ENCODE measurements at places on chromosomes 7 and 10.

DNA sequence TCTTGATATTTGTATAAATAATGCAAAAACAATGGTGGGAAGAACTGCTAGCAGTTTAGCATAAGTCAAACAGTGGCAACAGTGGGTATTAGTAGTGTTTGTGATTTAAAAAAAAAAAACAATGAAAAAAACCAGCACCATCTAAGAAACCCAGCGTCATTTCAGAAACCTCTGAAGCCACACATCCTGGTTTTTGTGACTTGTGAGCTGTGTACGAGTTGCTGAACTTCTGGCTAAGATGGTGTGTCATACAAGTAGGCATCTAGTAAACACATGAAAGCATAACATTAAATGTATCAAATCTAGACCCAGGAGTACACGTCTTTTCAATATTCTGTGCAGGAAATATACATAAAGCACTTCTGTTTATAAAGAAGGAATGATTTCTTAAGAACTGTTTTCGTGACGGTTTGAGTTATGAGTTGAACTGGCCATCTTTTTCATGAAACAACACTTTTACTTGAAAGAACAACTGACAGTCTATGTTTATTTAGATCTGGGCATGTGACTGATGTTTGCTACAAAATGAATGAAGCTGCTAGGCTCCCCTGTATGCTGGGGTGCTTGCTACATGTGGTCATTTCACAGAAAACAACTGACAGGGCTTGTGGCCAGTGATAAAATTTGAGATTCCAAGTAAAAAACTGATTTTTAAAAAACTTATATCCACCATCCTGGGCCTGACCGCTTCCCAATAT lies 143.5 kb downstream of the PIP4K2A start:
- no peak for DNase-seq

GRCh38 chr7:136023134-136023869 lies 46.1 kb upstream of the MTPN start:
- no peak for DNase-seq

GRCh38 chr10:131750171-131750895 lies 150.5 kb upstream of the PPP2R2D start:
- no peak for DNase-seq

DNA sequence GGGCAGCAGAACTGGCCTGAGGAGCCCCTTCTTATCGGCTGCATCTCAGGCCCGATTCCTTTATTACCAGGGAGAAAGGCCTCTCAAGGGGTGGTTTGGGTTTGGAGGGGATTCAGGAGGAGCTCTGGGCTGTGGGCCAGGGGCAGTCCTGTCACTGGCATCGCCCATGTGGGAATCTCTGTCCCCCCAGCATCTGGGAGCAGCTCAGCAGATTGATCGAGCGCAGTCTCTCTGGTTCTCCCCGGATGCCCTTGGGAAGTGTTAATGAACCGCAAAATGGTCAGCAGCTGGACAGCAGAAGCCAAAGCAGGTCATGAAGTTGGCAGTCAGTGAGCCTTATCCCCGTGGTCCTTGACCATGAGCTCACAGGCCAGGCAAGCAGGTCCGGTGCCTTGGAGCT lies 104.4 kb upstream of the ANLN start:
- no peak for DNase-seq

DNA sequence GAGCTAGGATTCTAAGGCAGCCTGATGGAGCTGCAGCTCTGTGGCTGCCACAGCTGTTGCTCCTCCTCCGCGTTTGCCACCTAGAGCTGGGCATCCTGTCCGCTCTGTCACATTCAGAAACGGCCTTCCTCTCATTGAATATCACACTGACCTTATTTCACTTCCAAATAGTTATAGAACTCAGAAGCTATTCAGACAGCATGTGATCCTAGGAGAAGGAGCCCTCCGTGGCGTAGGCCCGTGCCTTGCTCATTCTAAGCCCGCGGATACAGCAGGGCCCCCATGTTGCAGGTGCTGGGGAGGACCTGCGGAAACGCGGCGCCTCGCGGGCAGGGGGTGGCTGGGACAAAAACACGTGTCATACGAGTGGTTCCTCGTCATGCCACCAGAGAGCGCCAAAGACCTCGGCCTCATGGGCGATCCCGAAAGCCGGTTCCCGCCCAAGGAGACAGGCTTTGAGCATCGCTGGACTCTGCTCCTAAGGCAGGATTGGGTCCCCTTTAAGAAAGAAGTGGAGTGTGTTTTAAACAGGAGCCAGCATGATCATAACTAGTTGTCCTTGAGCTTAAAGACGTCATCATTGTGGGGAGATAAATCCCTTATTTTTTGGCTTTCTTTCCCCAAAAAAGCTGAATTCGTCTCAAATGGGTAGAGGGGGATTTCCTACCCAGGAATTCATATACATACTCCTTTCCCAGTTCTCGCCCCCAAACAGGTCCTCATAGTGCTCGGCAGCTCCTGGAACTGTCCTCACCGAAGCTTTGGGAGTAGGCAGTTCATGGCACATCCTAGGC lies 17.9 kb upstream of the FIGNL1 start:
- peak; percentile 80 for DNase-seq

DNA sequence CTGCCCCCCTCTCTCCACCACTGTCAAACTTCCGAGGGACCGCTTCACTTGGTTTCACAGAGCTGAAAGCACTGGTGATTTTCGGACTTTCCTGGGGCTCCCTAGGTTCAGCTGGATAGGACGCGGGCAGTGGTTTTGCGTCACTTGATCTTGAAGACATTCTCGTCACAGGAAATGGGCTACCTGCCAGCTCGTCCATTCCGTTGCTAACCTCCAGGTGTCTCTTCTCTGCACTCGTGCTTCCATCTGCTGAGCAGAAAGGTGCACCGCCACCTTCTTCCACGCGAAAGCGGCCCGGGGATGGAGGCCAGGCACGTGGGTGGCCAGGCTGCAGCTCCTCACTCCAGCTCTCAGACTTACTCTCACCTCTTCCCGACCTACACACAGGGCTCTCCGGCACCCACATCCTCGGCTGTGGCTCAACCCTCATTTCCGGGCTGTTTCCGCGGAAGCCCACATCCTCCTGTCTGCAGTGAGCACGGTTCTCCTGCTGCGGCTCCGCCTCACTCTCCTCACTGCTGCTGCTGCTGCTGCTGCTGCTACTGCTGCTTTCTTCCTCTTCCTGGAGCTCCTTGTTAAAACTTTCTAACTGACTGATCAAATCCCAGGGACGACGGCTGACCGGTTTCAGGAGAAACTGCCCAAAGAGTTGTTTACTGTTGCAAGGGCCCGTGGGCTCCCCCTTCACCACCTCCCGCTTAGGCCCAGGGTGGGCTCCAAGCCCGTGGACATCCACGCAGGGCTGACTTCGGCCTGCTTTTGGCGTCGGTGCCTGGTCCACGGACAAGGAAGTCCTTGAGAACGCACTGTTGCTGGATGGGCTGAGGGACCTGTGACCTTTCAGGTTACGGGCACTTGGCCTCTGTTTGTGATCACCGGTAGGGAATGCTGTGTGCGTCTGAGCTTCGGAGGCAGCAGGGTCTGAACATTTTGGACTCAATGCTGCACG lies 32.1 kb downstream of the JCAD start:
- no peak for DNase-seq

GRCh38 chr10:93680412-93681047 lies 21.9 kb downstream of the FRA10AC1 start:
- peak; percentile 31 for DNase-seq

- no peak for DNase-seq
Observed at GRCh38 chr7:137685433-137686164, 161.2 kb downstream of the DGKI start.

GRCh38 chr10:3527869-3528268 lies 257.1 kb downstream of the KLF6 start:
- no peak for DNase-seq

- no peak for DNase-seq
Observed at GRCh38 chr7:155348806-155349205, 51.1 kb downstream of the INSIG1 start.

- DNase-seq, result peak; percentile 41
Observed at GRCh38 chr10:35300063-35300699, 36.1 kb upstream of the CCNY start.

DNA sequence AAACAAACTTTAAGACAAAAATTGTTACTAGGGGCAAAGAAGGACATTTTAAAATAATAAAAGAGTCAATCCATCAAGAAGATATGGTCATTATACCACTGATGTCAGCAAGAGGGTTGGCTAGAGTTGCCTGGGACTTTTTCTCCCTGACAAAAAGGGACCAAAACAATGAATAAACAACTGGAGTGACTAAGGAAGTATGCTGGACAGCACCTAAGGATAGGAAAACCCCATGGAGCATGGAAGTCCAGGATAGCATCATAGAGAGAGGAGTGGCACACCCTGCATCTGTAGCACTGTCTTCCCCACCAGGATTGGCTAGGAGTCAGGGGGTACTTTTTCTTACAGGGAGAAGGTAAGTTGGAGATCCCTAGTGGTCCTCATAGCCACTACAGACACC lies 73.5 kb upstream of the MACROH2A2 start:
- no peak for DNase-seq

All from muscle of arm (tissue), 14 donors.